Right renal cortex interstitium (tissue), 3 donors: ENCODE measurements at places on chromosomes 2 and 18. TPM values are rescaled to one million over a fixed set of nuclear protein-coding genes. Genes with fewer than 3 reads are reported as not detected.

Gene FAM161A
- 16.7 TPM for polyA plus RNA-seq

Gene NMUR1
- 0.76 TPM for polyA plus RNA-seq

Gene PLGLB1
- polyA plus RNA-seq, result 7.8 TPM

Gene VRK2
- 21.7 TPM for polyA plus RNA-seq

Gene SP9
- polyA plus RNA-seq, result not detected
